NCI-H187 treated with DMSO at 0.1 percent for 48 hours (cell line): ENCODE measurements at places on chromosomes 7 and 10.

- DNase-seq = no peak
These were observed 23.7 kb upstream of the BTRC start for GRCh38 chr10:101330231-101330630.

GRCh38 chr7:141960687-141961422 lies 12.7 kb downstream of the TAS2R38 start:
- DNase-seq = no peak

DNA sequence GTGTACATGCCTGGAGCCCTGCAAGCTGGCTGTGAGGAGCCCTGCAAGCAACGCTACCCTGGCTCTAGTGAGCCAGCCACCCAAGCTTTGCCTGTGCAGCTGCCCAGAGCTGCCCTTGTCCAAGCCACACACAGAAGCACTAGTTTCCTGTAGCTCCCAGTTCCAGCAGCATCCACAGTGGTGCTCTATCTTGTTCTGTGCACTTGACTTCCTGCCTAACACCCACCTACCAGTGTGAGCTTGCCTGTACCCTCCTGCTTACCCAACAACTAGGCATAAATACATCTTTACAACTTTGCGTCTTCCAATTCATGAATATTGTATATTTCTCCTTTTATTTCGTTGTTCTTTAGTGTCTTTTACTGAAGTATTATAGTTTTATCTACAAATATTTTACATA lies 32.2 kb upstream of the ZNF518A start:
- DNase-seq = no peak

DNA sequence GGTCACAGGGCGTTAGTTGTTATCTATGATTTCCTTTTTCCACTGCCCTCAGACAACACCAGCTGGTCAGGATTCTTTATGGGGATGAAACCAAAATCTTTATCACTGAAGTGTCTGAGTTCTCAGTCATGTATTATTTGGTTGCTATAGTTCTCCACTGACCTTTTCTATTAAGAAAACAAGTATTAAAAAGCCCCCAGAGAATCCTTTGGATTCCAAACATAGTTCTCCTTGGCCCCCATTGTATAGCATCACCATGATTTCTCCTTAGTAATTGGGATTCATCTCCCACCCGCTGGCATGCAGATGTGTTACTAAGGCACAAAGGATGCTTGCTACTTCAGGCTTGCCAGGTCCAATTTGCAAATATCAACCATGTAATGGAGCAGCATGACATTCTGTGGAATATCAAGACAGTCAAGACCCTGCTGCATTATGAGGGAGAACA lies 94.3 kb downstream of the IQUB start:
- DNase-seq = no peak

- no peak for DNase-seq
These were observed 10.0 kb downstream of the ZNF800 start for GRCh38 chr7:127382301-127383085.

GRCh38 chr7:108442039-108442568 lies 14.1 kb downstream of the NRCAM start:
- DNase-seq = peak; percentile 66

DNA sequence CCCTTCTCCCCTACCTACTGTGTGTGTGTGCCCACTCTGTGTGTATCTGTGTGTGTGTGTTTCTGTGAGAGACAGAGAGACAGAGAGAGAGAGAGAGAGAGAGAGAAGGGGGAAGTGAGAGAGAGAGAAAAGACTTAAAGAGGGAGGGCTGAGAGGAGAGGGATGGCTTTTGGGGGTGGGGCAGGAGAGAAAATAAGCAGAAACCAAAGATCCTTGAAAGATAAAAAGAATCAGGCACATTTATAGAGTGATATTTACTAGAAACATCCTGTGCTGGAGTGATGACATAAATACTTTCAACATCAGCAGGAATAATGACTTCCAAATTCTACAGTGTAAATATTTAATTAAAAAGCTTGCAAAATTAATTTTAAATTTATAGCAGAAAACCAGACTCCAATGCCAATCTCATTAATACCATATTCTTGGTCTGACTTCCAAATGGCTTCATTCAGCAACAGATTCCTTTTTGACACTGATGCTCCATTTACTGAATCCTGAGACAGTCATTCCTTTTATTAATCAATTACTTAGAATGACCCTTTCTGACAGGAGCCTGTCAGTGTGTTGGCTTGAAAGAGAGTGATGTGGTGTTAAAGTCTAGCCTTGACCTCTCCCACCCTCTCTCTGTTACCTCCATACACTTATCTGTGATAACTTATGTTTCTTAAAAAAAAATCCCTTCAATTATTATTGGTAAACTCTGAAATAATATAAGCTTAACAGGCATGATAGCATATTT lies 41.7 kb upstream of the WNT2 start:
- DNase-seq = no peak

DNA sequence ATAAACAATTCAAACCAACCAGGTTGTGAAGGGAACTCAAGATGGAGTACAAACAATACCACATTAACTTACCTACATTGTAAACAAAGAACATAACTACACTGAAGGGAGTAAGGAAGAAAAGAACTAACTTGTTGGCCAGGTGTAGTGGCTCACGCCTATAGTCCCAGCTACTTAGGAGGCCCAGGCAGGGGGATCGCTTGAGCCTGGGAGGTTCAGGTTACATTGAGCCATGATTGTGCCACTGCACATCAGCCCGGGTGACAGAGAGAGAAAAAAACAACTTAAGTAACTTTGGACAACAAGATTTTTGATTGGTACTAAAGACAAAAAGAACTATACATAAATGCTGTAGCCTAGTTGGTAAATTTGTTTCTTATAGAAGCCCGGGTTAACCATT lies 68.8 kb downstream of the TRIL start:
- no peak for DNase-seq

GRCh38 chr10:88525371-88526069 lies 57.6 kb downstream of the RNLS start:
- no peak for DNase-seq

- no peak for DNase-seq
These were observed 12.8 kb downstream of the RAB11FIP2 start for GRCh38 chr10:118033905-118034304.
